Fibroblast of lung (primary cell): ENCODE measurements at places on chromosomes 5 and 9. TPM values are rescaled to one million over a fixed set of nuclear protein-coding genes. Genes with fewer than 3 reads are reported as not detected.
A peak's percentile ranks its signal among the peaks of the same experiment; 100 is the strongest.

- DNase-seq, result peak; percentile 80
These were observed 478.8 kb downstream of the CETN3 start for GRCh38 chr5:89930591-89931392.

GRCh38 chr9:72919246-72919945, 33.5 kb downstream of the ALDH1A1 start:
- DNase-seq, result no peak

DNA sequence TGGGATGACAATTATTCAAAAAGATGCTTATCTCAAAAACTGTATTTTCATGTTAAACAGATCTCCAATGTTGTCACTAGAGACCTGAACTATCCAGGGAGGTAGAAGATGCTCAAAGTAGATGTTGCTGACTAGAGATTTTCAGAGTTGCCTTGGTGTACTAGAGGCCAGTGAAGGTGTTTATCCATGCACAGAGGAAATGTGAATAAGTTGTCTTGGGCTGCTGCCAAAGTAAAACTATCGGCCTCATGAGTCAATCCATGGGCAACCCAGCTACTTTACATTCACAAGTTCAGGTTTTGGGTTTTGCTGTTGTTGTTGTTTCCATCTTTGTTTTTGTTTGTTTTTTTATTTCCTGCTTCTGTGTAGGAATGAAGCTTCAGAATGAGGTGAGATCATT, 141.1 kb upstream of the RANBP3L start:
- DNase-seq, result peak; percentile 56

GRCh38 chr5:142640316-142641005, 45.4 kb downstream of the FGF1 start:
- DNase-seq, result no peak

DNA sequence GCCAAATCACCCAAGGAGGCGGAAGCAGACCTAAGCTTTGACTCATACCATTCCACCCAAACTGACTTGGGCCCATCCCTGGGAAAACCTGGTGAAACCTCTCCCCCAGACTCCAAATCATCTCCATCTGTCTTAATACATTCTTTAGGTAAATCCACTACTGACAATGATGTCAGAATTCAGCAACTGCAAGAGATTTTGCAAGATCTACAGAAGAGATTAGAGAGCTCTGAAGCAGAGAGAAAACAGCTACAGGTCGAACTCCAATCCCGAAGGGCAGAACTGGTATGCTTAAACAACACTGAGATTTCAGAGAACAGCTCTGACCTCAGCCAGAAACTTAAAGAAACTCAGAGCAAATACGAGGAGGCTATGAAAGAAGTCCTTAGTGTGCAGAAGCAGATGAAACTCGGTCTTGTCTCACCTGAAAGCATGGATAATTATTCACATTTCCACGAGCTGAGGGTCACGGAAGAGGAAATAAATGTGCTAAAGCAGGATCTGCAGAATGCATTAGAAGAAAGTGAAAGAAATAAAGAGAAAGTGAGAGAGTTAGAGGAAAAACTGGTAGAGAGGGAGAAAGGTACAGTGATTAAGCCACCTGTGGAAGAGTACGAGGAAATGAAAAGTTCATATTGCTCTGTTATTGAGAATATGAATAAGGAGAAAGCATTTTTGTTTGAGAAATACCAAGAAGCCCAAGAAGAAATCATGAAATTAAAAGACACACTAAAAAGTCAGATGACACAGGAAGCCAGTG, 15.8 kb upstream of the TTC23L start:
- no peak for DNase-seq

DNA sequence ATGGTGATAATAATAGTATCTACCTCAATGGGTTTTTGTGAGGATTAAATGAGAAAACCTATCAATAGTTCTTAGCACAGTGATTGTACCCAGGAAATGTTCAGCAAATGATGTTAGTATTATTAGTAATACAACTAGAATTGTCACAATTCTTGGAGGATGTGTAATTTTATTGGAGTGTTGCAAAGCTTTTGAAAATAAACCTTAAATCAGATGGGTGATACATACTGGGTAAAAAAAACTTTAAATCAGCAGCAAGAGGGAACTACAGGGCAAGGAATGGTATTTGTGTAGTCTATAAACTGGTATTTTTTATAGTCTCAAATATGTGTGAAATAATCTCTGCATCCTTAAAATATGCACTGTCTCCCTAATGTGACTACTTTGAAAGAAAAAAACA, 371.6 kb downstream of the PIK3R1 start:
- no peak for DNase-seq

DNA sequence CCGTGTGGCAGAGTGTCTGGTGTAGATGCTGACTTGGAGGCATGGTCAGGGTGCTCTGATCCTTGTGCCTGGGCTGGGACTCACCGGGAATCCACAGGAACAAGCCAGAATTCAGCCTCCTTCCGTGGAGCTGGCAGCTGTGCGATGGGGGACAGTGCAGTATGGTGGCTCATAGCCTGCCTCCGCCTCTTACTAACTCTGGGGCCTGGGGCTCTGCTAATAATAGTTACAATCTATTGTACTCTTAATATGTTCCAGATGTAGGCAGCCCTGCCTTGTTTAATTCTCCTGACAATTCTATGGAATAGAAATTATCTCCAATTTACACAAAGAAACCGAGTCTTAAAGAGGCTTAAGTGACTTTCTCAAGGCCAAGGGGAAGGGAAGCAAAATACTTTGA, 77.6 kb downstream of the PCDH1 start:
- DNase-seq, result no peak

DNA sequence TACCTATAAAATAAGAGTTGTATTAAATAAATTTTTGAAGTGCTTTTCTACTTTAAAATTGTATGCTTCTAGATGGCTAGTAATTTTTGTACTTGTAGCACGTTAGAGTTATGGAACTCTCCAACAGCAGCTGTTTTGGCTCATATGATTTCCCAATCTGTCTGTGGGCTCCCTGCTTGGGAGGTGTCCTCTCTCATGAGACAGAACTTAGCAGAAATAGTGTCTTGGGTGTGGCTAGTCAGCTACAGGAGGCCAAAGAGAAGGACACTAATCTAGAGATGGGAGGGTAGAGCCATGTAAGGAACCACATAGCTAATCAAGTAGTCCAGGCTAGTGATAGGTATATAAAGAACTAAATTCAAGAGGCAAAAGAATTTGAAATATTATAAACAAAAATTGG, 78.4 kb upstream of the DAB2 start:
- DNase-seq, result peak; percentile 93

DNA sequence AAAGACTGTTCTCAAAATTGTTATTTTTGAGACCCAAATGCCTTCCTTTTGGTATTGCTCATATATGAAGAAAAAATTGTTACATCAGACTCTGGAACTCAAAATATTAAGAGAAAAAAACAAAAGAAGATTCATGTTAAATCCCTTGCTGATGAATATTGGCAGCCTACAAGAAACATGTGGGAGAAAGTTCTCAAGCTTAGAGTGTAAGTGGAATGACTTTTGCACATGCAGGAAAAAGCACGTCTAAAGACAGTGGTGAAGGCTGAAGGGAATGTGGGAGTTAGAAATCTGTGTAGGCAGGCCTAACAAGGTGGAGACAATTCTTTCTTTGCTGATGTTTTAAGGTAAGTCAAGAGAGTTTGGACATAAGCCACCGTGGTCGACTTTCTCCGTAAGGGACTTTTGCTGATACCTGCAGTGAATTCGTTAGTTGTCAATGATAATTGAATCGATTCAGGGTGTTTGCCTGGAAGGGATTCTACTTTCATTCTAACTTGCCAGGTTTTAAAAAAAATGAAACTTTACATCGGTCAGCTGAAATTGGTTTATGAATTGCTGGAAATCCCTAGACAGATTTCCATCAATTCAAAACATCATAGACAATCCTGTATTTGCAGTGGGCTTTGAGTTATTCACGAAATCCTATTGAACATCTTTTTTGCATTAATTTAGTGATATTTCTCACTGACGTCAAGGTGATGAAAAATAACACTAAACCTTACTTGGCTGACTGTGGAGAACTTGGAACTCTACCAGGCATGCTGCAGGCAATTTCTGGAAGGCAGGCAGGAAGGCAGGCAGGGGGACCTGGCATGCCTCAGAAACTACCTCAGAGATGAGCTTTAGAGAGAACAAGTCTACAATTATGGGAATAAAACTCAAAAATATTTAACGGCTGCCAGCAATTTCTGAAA, 359.1 kb upstream of the ADAMTSL1 start:
- DNase-seq, result no peak

GRCh38 chr9:108787690-108788048, 68.1 kb downstream of the ACTL7B start:
- no peak for DNase-seq

DNA sequence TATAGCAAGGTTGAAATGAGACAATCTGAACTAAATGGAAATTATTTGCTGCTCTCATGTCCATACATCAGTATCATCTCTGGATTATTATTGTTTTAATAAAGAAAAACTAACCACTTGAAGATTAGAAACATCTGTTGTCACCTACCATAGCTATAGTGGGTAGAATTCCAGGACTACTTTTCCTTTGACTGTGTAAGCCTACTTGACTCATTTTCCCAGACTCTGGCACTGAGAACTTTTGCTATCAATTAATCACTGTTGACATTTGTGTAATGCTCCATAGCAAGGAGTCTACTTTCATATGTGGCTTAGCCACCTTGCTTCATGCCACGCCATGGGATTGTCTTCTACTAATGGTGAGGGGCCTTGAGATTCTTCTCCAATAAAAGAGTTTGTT, 59.9 kb upstream of the ARRDC3 start:
- DNase-seq, result peak; percentile 91

DNA sequence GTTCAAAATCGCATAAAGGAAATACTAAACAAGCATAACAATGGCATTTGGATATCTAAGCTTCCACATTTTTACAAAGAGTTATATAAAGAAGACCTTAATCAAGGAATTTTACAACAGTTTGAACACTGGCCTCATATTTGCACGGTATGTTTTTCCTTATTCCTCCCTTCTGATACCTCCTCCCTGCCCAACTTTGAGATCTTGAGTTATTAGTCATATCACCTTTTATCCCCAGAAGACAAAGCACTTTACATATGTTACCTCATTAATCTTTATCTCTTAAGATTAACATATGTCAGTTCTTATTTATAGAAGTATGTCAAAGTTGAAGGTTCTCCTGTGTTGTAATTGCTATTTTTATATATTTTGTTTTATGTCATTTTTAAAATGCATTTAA, 29.8 kb downstream of the TDRD7 start:
- DNase-seq, result peak; percentile 9

DNA sequence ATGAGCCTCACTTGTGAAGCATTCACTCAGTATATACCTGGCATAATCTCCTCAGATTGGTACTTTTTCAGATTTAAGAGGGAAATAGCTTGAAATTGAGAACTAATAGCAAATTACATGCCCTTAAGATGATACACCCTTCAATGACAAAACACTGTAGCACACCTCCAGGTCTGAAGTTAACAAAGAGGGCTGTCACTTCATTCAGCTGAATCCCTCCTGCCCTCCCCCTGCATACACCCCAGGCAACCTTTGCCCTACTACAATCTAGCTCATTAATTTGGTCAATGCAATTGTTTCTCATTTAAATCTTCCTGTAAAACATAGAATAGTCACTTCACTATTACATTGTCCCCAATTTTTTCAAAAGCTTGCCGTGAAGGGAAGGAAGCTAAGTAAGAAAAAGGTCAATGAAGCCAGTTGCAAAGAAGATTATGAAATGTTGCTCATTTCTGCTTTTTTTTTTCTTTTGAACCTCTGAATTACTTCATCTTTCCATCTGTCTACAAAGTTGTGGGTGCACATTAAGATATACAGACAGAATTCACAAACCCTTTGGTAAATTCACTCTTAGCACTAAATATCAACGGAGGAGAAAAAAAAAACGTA, 294.8 kb upstream of the PTGER4 start:
- no peak for DNase-seq

DNA sequence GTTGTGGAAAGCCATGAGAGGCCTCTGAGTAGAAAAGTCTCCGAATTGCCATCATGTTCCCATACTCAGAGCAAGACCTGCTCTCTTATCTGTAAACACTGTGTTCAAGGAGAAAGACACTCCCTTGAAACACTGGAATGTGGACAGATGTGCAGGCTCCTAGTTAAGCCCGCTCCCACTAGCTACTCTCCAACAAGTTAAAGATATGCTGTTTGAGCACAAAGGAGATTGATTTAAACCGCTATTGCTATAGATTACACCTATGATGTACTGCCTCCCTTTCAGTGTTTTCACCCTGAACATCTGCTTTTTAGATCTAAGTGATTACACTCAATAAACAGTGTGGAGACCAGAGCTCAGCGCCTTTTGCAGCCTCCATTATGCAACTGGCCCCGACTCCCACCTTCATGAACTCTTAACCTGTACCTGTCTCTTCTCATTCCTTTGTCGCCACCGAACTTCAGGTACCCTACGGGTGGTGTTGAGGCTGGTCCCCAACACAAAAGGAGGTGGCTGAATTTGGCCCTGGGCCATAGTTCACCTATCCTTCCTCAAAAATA, 47.5 kb downstream of the TMEM245 start:
- no peak for DNase-seq

- no peak for DNase-seq
These were observed 96.0 kb downstream of the GALNT10 start for GRCh38 chr5:154286557-154286956.

- DNase-seq, result no peak
These were observed 3.8 kb downstream of the LHFPL2 start for GRCh38 chr5:78644741-78645300.

DNA sequence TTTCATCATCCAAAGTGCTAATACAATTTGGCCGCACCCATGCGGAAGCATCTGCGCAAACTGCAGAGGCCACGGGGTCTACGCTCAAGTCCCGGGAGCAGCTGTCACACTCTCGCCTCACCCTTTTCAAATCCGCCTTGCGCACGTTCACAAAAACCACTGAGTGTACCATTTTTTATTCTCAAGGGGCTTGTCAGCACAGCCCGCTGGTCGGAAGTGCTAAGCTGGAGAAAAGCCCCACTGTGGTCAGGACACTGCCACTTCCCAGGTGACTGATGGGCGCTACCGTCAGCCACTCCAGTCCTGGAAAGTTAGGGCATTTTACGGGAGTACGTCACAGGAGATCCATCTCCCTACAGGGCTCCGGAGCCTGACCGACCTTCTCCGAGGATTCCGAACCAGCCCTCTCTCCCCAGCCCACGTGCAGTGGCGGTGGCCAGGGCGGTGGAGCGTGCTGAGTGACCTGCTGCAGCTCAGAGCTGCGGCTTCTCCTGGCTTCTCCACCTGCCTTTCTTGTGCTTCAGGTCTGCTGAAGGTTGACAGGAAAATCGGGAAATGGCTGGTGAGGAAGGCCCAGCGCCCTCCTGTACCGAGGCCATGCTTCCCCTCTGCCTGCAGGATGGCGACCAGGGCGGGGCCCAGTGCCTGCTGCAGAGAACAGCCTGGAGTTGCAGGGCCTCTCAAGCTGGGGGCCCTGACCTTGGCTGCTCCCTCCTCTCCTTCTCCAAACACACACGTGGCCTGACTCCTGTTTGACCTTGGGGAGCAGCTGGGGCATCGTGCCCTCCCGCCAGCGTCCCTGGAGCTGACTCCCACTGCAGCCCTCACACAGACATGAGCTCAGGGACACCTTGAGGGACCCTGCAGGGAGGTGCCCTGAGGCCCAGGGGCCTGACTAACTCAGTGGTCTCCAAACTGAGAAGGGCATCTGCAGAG, 14.3 kb downstream of the RASGEF1C start:
- no peak for DNase-seq

Gene NEUROG1
- total RNA-seq, result not detected in 2 replicates

Gene ECSCR
- total RNA-seq, result not detected in 2 replicates

Gene PCA3
- not detected in 2 replicates for total RNA-seq

Gene PLAC8L1
- not detected in 2 replicates for total RNA-seq

Gene GCNT1
- 18.5 and 27.7 TPM in 2 replicates for total RNA-seq

Gene SLC6A3
- not detected in 2 replicates for total RNA-seq

Gene SLIT3
- 4.6 and 8.0 TPM in 2 replicates for total RNA-seq

Gene PHF24
- under 0.01 and 0.17 TPM in 2 replicates for total RNA-seq

Gene SPATA31E1
- total RNA-seq, result not detected in 2 replicates

Gene C9orf153
- 0.17 and 0.51 TPM in 2 replicates for total RNA-seq

Gene PCDHGC4
- 1.5 and 3.0 TPM in 2 replicates for total RNA-seq

Gene NDST1
- total RNA-seq, result 18.2 and 38.5 TPM in 2 replicates
